ENCODE measurements at places on chromosomes 5 and 9.

GRCh38 chr9:110389148-110389750 is 51.6 kb upstream of the TXNDC8 start:
- DNase-seq = no peak

DNA sequence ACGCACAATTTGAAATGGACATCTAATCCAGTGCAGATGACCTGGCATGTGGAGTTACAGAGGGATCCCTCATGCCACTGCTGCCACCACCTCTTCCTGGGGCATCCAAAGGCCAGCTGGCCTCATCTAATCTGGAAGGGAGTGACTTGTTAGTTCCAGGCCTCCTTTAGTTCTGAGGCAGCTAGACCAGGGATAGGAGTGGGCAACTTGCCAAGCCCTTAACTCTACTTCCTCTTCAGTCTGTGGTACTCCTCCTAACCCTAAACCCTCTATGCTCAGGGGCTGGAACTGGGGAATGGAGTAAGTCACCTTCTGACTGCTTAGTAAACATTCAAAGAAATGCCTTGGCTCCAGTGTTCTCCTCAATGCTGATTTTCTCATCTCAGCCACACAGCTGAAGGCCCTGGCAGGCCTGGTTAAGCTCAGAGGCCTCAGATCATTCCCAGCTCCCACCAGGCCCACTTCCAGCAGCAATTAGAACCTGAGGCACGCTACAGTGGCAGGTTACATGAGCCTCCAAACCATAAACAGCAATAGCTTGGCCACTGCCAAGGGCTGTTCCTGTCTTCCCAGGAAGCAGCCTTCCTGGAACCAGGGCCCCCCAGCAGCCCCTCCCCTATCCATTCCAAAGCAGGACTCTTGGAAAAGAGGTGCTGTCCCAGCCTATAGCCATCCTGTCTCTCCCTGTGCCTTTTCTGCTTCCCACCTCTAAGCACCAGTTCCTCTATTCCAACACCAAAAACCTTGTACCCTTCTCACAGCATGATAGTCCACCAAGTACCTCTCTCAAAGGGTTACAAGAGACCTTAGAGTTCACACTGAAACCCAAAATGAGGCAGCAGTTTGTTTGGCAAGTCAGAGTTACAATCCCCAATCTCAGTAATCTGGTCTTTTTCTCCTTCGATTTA is 2.0 kb downstream of the EIF4EBP3 start:
- DNase-seq = no peak

DNA sequence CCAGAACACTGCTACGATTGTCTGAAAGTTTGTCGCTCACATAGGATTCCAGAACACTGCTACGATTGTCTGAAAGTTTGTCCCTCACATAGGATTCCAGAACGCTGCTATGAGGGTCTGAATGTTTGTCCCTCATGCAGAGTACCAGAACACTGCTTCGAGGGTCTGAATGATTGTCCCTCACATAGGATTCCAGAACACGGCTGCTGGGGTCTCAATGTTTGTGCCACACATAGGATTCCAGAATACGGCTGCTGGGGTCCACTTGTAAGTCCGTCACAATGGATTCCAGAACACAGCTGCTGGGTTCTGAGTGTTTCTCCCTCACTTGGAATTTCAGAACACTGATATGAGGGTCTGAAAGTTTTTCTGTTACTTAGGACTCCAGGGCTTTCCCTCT is 203.3 kb downstream of the FOXD4L6 start:
- DNase-seq = no peak

GRCh38 chr9:36136272-36136893 is at the start of gene GLIPR2:
GLIPR2 (plus strand) TSS chr9:36136733; CDS start chr9:36136779, 46 bp downstream.
- no peak for DNase-seq

Data from AG04449 (cell line).